Activated CD8-positive, alpha-beta memory T cell treated with anti-CD3 and anti-CD28 coated beads for 48 hours (primary cell): ENCODE measurements at places on chromosomes 1 and 21.

GRCh38 chr1:194076646-194077045 is 890.2 kb upstream of the B3GALT2 start:
- no peak for DNase-seq

- no peak for DNase-seq
These were observed 213.2 kb upstream of the KIAA0040 start for GRCh38 chr1:175405766-175406165.

DNA sequence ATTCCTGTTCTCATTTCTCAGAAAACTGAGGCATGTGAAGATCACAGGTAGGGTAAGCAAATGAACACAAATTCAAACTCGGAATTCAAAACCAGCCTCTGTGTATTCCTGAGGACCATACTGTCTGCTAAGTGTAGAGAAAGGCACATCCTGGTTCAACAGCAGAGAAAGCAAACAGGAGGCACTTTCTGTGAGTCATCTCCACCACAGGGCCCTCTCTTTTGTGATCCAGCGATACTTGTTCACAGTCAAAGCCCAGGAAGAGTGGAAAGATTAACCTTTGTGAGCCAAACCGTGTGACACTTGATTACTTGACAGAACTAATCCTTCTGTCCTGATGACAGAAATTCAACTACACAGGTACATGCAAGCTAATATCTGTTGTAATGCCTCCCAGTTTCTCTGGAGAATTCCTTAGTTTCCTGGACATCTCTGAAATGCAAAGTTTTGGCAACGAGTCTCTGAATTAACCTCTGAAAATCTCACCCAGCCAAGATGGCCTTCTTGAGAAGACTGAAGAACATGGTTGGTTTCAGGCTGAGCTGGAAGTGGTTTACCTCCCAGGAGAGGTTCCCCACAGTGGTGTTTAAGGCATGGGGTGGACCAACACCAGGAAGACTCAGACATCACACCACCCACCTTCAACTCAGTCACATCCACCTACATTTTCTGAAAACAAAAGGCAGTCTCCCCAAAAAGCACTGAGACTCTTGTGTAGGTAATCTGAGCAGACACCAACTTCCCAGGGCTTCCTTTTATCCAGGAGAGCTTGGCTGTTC is 98.2 kb upstream of the ERG start:
- DNase-seq, result no peak

GRCh38 chr1:209869291-209870149 is 41.7 kb downstream of the UTP25 start:
- DNase-seq, result no peak

- no peak for DNase-seq
These were observed 1.1 kb upstream of the THEM5 start for GRCh38 chr1:151854658-151855057.

GRCh38 chr1:161351482-161351881 is 16.2 kb downstream of the CFAP126 start:
- no peak for DNase-seq

- no peak for DNase-seq
These were observed 28.7 kb upstream of the ARTN start for GRCh38 chr1:43904660-43905551.

DNA sequence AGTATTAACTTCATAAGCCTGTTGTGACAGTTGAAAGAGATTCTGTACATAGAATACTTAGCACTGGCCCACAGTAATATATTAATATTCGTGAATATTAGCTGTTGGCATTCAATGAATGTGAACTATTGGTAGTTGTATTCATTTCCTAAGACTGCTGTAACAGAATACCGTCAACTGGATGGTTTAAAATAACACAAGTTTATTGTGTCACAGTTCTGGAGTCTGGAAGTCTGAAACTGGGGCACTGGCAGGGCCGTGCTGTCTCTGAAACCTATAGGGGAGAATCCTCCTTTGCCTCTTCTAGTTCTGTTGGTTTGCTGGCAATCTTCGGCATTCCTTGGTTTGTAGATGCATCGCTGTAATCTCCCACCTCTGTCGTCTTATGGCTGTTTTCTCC is 47.5 kb downstream of the OLFML3 start:
- DNase-seq, result no peak

DNA sequence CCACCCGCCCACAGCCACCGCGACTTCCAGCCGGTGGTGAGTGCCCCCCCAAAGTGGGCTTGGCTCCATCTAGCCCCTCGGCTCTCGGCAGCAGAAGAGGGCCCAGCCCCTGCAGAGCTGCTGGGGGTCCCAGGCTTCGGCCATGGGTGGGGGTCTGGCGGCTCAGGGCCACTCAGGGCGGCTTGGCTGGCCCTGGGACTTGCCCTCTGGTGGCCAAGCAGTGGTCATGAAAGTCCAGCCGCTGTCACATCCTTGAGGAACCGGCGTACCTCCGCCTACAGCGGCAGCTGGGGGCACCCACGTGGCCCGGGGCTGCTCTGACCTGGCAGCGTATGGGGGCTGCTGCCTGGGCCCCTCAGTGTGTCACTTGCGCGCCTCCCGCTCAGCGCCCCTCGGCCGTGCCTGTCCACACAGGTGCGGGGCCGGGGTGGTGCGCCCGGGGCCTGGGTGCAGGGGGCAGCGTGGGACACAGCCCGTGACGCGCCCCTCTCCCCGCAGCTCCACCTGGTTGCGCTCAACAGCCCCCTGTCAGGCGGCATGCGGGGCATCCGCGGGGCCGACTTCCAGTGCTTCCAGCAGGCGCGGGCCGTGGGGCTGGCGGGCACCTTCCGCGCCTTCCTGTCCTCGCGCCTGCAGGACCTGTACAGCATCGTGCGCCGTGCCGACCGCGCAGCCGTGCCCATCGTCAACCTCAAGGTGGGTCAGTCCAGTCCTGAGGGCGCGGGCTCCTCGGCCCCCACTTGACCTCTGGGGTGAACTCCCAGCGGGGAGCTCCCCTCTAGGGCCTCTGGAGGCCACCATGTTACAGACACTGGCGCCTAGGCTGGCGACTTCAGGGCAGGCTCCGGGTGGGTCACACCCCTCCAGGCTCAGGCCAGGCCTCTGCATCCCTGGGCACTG is 32.4 kb downstream of the SLC19A1 start:
- DNase-seq, result no peak

DNA sequence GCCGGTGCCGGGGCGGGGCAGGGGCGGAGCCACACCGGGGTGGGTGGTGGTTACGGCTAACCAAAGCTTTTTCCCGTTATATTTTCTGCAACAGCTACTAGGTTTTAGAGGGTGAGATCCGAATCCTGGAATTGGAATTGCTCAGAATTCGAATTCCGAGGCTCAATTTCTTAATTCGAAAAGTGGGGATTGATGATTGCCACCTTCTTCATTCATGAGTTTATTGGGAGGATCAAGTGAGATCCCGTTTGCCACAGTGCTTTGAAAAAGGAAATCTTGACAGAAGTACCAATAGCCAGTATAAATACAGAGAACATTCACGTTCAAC is 207 bp upstream of the SVBP start:
- no peak for DNase-seq

- no peak for DNase-seq
These were observed 199.4 kb downstream of the GABPA start for GRCh38 chr21:25934130-25934529.

- no peak for DNase-seq
These were observed 73.9 kb downstream of the ACTL8 start for GRCh38 chr1:17828991-17829390.

GRCh38 chr1:158248771-158249170 is 5.5 kb upstream of the CD1A start:
- no peak for DNase-seq

DNA sequence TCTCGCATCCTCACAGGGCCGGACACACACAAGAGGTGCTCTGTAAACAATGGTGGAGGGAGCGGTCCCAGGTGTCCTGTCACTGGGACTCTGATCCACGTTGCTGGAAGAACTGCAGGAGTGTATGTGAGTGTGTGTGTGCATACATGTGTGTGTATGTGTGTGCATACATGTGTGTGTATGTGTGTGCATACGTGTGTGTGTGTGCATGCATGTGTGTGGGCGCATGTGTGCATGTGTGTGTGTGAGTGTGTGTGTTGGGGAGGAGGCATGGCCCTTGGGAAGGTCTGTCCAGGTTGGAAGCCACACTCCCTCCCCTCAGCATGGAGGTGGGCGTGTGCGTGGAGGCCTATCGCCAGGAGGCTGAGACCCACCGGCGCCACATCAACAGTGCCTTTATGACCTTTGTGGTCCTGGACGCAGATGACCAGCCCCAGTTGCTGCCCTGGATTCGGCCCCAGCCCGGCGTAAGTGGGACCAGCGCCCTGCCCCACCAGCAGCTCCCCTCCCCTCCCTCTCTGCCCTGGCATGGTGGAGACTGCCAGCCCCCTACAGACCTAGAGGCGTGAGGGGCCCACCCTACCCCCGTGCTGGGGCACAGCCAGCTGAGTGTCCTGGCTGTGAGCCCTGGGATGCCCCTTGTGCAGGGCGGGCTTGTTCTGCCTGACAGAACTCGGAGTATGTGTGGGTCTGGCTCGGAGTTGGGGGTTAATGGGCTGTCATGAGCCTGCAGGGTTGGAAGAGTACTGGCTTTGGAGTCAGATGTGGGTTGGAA is 22.2 kb downstream of the FAM151A start:
- DNase-seq, result no peak

DNA sequence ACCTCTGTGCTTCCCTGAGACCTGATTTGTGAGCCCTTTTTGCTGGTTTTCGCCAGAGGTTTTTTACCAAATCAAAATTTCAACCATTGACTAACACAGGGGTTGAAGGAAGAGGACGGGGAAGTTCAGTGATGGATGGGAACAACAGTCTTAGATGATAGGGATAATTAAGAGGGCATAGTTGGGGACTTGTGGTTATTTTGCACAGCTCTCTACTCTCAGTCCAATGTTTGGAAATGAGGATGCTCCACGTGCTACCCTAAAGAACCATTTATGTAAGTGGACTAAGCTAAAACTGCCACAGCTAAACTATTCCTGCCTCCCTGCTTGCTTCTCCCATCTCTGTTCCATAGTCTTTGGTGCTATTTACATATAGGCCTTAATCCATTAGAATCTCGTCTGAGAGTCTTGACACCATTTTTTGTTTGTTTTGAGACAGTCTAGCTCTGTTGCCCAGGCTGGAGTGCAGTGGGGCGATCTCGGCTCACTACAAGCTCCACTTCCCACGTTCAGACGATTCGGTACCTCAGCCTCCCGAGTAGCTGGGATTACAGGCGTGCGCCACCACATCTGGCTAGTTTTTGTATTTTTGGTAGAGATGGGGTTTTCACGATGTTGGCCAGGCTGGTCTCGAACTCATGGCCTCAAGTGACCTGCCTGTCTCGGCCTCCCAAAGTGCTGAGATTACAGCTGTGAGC is 684 bp upstream of the MCL1 start:
- DNase-seq, result no peak

- DNase-seq, result no peak
These were observed 28.4 kb downstream of the RNF11 start for GRCh38 chr1:51264451-51264850.

DNA sequence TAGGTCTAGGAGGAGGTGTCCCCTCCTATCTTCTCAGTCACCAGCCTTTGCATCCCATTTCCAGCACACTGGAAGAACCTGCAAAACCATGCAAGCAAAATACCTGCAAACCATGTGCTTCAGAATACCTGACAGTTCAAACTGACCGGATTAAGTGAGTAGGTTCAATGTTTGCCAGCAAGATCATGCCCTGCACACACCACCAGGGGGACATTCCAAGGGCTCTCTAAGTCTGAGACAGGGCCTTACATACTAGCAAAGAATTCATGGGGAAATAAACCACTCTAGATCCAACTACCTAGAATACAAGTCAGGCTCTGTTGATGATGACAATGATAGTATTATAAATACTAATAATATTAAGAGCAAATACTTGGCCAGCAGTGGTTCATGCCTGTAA is 27.6 kb downstream of the INPP5B start:
- no peak for DNase-seq

DNA sequence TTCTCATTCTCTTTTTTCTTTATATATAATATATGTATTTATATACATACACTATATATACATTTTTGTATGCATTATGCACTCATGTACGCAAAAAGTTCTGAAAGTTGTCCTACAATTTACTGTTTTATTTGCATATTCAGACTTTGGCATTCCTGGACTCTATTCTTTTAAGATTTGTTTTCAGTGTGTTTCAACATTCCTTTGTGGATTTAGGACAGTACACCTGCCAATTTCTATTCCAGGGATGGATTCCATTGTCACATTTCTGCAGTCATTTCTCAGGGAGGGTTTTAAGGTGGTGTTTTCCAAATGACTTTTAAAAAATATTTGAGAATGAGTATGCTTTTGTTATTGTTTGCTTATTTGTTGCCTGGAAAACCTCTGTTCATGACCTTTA is 76.2 kb downstream of the TPR start:
- no peak for DNase-seq

DNA sequence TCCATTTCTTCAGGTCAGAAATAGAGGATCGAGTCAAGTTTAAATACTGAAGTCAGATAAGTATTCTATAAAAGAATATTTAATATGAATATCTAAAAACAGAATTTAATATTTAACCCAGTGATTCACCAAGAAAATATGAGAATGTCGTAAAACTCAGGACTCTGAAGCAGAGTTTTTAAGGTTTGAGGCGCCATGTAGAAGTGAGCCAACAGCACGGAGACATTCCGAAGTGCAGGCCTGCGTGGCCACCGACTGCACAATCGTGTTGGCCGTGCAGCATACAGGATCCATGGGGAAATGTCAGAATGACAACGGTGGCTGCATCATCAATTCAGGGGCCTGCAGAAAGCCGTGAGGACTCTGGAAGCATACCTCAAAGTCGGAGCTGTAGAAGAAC is 23.4 kb downstream of the MRAP start:
- DNase-seq, result no peak

GRCh38 chr1:40394491-40395172 is 21.1 kb downstream of the SMAP2 start:
- DNase-seq, result no peak

DNA sequence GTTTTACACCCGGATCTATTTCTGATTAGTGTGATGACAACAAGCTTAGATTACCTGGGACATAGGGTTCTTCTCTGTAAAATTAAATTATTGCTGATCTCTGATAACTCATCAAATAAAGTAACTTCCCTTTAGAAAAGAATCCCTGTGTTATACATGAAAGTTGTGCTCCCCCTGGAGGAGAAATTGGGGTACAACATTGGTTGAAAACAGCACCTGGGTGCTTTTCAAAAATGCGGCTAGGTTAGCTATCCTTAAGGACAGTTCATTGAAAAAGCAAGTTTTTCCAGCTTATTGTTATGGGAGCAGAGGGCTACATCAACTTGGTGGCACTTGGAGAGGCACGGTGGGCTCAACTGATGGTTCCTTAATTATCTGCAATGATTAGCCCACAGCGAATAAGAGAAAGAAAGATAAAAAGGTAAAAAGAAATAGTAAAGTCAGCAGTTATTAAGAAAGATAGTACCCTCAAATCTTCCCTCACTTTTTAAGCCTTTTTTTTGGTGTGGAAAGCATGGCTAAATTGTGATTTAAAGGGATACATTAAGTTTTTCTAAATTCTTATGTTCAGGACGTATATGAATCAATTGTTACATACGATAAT is 97.8 kb downstream of the FMN2 start:
- DNase-seq, result no peak
